Cardiac fibroblast (primary cell): ENCODE measurements at places on chromosomes 12 and 14.
A peak's percentile ranks its signal among the peaks of the same experiment; 100 is the strongest.

- DNase-seq = peak; percentile 54
These were observed 244.4 kb upstream of the GARIN2 start for GRCh38 chr14:66944872-66945271.

- DNase-seq = peak; percentile 63
These were observed 96.2 kb downstream of the CIT start for GRCh38 chr12:119780786-119781434.

DNA sequence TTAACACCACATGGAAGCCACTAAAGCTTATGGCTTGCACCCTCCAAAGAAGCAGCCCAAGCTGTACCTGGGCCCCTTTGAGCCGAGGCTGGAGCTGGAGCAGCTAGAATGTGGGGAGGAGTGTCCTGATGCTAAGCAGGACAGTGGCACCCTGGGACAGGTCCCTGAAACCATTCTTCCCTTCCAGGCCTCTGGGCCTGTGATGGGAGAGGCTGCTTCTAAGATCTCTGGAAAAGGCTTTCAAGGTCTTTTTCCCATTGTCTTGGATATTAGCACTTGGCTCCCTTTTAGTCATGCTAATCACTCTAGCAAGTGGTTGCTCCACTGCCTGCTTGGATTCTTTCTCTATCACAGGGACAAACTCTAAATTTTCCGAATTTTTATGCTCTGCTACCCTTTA is 40.9 kb downstream of the OSBPL8 start:
- DNase-seq = no peak

GRCh38 chr14:104294983-104295680 is 156.7 kb downstream of the KIF26A start:
- no peak for DNase-seq

DNA sequence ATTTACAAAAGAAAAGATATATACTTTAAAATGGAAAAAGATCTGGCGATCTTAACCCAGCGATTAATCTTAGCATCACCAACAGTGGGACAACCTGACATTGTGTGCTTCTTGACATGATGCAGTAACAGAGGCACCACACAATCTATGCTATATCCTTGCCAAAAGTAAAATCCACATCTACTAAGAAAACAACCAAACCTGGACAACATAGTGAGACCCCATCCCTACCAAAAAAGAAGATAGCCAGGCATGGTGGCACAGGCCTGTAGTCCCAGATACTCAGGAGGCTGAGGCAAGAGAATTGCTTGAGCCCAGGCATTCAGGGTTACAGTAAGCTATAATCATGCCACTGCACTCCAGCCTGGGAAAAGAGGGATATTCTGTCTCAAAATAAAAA is 50.5 kb downstream of the SINHCAF start:
- DNase-seq = no peak
